NCI-H2081 (cell line): ENCODE measurements at places on chromosomes 16 and 17.

GRCh38 chr17:66578781-66579489 lies 256.0 kb upstream of the CACNG5 start:
- DNase-seq: no peak

DNA sequence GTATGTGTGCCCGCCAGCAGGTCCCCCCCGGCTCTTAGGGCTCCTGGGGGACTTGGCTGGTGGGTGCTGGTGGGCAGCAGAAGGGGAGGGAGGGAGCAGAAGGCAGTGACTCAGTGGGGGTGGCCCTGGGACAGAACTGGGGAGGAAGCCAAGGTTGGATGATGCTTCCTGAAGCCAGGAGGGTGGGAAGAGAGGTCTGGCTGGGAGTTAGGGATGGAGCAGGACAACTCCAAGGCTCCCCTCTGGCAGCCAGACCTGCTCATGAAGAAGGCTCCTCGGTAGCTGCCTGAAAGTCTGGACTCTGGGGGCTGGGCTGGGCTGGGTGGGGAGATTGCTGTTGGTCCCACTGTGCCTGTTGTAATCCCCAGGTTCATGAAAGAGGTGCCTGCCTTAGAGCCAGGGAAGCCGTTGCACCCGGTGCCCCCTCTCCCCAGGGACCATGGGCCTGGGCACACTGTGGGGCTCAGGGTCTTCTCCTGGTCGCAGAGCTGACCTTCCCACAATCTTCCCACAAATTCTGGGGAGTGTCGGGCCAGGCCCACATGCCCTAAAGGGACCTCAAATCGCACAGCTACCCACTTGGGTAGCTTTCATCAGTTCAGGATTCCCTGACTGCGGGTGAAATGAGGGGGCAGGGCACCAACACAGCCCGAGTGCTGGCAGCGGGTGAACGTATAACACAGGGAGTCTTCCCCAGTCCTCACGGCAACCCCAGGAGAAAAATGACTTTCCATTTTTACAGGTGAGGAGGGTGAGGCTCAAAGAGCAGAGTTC lies 1.1 kb upstream of the PLEKHG4 start:
- no peak for DNase-seq

- DNase-seq: no peak
These were observed 18.2 kb downstream of the ZCCHC14 start for GRCh38 chr16:87474566-87474996.

DNA sequence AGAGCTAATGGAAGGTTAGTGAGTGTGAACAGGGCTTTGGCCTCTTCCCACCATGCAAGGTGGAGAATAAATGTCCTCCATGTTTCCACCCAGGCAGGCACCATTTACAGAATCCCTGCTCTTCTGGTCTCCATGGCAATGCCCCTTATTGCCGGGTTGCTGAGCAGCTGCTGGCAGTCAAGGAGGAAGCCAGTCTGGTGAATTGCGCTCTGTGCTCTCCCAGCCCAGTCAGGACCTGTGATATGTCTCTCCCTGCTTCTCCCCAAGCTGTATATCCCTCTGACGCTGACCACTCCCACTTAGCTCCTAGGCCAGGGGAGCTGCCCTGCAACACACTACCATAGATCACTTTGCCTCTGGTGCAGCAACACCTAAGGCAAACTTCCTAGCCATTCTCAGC lies 402.1 kb upstream of the ERCC4 start:
- DNase-seq: no peak

- DNase-seq: no peak
These were observed 53.1 kb downstream of the MRM3 start for GRCh38 chr17:835263-835662.

- DNase-seq: peak; percentile 77
These were observed 948.7 kb downstream of the KCNJ2 start for GRCh38 chr17:71118039-71118438.

- DNase-seq: no peak
These were observed 3.5 kb downstream of the SEC14L1 start for GRCh38 chr17:77144227-77144626.

- no peak for DNase-seq
These were observed 128.2 kb downstream of the CLEC16A start for GRCh38 chr16:11072420-11073153.

DNA sequence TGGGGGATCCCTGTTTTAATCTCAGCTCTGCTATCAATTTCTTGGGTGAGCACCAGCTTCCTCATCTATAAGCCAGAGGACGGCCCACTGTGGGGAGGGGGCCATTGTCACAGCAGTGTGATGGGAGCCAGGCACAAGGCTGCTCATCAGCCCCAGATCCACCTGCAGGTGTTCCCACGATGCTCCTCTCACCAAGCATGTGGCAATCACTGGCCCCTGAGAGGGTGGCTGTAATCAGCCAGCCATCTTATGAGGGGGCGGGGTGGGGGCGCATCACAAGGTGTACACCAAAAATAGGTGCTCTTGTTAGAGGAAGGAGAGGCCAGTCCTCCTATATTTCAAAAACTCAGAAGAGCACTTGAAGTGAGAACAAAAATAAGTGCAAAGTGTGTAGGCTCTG lies 31.2 kb downstream of the HNF1B start:
- no peak for DNase-seq

GRCh38 chr17:76539631-76540271 lies at the start of gene PRCD:
PRCD (plus strand) TSS chr17:76540044; CDS start chr17:76540142, 98 bp downstream.
- DNase-seq: no peak

- DNase-seq: no peak
These were observed 5.2 kb upstream of the CDC42EP4 start for GRCh38 chr17:73316919-73317505.

DNA sequence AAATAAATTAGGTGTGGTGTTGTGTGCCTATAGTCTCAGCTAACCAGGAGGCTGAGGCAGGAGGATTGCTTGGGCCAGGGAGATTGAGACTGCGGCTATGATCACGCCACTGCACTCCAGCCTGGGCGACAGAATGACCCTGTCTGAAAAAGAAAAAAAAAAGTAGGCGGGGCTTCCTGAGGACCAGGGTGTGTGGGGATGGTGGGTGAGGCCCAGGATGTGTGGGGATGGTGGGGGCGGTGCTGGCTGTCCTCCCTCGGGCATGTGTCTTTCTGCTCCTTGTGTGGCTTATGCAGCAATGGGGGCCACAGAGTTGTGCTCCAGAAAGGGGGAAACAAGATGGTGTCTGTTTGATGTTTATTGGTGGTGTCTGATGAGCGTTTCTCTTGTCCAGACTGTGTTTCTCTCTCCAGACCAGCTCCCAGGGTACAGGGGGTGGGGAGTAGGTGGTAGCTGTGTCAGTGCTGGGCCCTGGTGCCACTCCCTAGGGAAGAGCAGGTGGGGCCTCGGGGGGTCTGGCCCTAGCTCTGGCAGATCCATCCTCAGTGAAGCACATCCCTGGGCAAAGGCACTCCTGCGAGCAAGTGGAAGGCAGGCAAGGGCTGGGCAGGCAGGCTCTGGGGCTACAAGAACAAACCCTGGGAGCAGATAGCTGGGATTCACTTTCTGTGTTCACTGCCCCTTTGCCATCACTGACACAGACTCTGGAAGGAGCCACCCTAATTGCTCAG lies 2.3 kb downstream of the LCAT start:
- DNase-seq: no peak

- no peak for DNase-seq
These were observed 24.2 kb downstream of the SGSH start for GRCh38 chr17:80195671-80196529.

GRCh38 chr16:89168381-89169189 lies 3.0 kb upstream of the CDH15 start:
- DNase-seq: no peak

DNA sequence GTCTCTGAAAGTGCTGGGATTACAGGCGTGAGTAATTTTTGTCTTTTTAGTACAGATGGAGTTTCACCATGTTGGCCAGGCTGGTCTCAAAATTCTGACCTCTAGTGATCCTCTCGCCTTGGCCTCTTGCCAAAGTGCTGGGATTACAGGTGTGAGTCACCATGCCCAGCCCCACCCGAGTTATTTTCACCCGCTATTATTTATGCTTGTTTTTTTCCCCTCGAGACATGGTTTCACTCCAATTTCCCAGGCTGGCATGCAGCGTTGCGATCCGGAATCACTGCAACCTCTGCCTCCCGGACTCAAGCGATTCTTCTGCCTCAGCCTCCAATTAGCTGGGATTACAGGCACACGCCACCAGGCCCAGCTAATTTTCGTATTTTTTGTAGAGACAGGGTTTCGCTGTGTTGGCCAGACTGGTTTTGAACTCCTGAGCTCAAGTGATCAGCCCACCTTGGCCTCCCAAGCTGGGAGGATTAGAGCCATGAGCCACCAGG lies 9.2 kb downstream of the RPL23 start:
- no peak for DNase-seq

- no peak for DNase-seq
These were observed 421.8 kb downstream of the UTP18 start for GRCh38 chr17:51682115-51682514.

DNA sequence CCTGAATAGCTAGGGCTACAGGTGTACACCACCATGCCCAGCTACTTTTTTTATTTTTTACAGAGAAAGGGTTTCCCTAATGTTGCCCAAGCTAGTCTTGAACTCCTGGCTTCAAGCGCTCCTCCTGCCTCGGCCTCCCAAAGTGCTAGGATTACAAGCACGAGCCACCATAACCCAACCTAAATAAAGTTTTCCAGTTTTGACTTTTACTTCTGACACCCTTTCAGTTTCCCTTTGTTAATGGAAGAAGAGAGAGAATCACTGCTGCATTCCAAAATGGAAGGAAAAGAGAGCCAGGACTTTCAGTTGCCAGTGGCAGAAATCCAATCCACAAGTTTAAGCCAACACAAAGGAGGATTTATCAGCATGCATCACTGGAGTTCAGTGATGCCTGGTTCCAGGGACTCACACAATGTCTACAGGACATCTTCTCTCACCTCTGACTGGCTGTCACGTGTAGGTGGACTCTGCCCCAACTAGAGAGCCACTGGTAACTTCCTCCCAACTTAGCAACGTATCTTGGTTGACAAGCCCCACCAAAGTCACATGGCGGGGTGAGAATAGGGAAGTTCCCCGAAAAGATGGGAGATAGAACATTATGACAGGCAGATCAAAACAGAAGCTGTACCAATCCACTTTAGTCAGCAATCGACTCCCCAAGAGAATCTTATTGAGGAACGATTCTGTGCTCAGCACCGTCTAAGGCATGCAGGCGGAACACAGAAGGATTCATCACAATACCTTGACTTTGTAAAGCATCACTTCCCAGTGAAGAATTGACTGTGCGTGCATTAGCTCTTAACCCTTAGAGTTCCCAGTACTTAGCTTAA lies 46.5 kb downstream of the GAS7 start:
- DNase-seq: no peak

- no peak for DNase-seq
These were observed 29.3 kb downstream of the TBC1D16 start for GRCh38 chr17:80006339-80006720.
